Karpas-422 (cell line): ENCODE measurements at places on chromosomes 12 and 14. TPM values are rescaled to one million over a fixed set of nuclear protein-coding genes. Genes with fewer than 3 reads are reported as not detected.

GRCh38 chr12:45432710-45433109 lies 216.8 kb downstream of the ANO6 start:
- no peaks in the 10 kb centered on the region for H3K36me3 ChIP-seq
- DNase-seq, result no peak
- no peak overlapping the region for H3K27ac ChIP-seq
- H3K4me1 ChIP-seq, result no peaks in the 10 kb centered on the region; the same call in 1 of the 2 replicates

DNA sequence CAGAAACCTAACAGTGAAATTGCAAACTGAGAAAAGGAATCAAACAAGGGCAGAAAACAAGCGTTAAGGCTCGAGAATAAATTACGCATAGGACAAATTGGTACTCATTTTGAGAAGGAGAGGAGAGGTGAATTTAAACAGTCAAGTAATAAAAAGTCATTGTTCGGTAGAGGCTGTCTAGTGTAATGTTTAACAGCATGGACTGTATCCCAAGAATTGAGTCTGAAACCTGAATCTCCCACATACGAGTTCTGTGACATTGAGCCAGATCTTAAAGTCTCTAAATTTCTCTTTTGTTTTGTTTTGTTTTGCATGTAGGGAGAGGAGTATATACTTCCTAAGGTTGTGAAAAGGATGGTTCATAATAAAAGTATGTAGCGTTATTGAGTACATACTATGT lies 216.5 kb upstream of the BTG1 start:
- H3K4me3 ChIP-seq, result no peak overlapping the region
- DNase-seq, result no peak
- no peak overlapping the region for H3K27ac ChIP-seq
- 0 out of 2 replicates have a peak, but pooled peaks cover 3% of the 10 kb centered on the region for H3K27me3 ChIP-seq
- H3K4me1 ChIP-seq, result peaks cover 34% of the 10 kb centered on the region

GRCh38 chr12:47734725-47735480 lies 9.6 kb upstream of the ENDOU start:
- H3K27ac ChIP-seq, result no peak overlapping the region
- peaks cover 43% of the 10 kb centered on the region for H3K4me1 ChIP-seq
- no peak overlapping the region for H3K4me3 ChIP-seq
- no peak for DNase-seq

The RTL1 gene
- total RNA-seq, result 0.11 TPM in 1 of 2 replicates, not detected in the other

The APOF gene
- not detected in 2 replicates for total RNA-seq

The CD69 gene
- total RNA-seq, result 0.22 and 0.34 TPM in 2 replicates
